ENCODE measurements at places on chromosomes 2 and 18.
A peak's percentile ranks its signal among the peaks of the same experiment; 100 is the strongest.

GRCh38 chr2:18047213-18047611 lies 168.7 kb downstream of the KCNS3 start:
- peak; percentile 7 for DNase-seq

GRCh38 chr18:23155537-23155936 lies 20.3 kb downstream of the CABLES1 start:
- no peak for DNase-seq

DNA sequence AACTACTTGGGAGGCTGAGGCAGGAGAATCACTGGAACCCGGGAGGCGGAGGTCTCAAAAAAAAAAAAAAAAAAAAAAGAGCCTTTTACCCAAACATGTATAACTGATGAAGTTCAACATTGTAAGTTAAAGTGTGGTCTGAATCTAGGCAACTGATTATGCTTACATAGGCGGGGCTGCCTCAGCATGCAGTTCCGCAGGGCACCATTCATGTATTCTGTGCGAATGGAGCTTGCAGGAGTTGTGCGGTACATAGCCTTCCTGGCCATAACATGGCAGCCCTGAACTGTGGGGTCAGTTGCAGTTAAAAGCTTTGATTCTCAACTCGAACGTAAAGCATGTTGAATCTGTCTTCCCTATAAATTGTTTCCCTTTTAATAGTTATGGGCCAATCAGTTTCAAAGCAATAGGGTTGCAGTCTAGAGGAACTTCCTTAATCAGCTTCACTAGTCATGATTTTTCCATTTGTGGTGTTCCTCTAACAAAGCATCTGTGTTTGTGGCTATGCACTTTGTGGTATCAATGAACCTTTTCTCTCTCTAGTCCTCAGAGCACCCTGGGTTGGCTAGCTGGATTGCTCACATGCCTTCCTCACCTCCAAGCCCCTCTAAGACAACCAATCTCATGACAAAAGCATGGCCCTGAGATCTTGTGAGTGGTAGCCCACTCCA lies 30.6 kb upstream of the CEP68 start:
- no peak for DNase-seq

DNA sequence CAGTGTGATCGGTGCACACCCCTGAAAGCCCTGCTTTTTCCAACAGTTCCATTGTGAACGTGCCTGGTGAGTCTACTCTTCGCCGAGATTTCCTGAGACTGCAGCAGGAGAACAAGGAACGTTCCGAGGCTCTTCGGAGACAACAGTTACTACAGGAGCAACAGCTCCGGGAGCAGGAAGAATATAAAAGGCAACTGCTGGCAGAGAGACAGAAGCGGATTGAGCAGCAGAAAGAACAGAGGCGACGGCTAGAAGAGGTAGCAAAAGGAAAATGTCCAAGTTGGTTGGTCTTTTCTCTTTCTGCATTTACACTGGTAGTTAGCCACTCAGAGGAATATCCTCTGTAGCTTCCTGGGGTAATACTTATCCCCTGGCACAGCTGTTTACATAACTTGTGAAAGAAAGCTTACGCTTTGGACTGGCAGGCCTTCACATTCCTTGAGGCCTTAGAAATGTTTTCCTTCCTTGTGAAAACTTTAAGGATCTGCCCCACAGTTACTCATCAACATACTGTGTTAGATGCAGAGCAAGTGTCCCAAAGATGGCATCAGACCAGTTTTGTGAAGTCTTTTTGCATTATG lies 146.6 kb downstream of the MAP4K4 start:
- DNase-seq = no peak

- no peak for DNase-seq
Observed at GRCh38 chr2:161386228-161386824, 29.8 kb upstream of the TBR1 start.

DNA sequence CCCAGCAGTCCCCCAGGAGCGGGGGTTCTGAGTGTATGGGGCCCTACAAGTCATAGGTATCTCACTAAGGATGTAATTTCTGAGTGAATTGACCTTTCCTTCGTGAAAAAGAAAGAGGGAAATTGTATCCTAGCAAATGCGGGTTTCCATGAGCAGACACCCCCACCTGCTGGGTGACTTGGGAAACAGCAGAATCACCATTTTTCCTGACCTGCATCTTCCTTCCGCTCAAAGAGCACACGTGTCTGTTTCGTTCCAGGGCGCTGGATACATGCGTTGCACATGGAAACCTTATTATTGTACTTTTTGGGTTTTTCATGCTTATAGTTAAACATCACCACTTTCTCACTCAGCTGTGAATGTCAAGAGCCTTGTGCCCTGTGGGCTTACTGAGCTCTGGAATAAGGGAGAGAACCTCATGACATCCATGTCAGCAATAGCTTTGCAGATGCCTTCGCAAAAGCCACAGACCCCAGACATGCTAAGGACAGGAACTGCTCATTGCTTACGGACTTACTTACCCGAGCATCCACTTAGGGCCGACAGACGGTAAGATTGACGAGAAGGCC lies 132.8 kb downstream of the TPO start:
- DNase-seq = peak; percentile 53

DNA sequence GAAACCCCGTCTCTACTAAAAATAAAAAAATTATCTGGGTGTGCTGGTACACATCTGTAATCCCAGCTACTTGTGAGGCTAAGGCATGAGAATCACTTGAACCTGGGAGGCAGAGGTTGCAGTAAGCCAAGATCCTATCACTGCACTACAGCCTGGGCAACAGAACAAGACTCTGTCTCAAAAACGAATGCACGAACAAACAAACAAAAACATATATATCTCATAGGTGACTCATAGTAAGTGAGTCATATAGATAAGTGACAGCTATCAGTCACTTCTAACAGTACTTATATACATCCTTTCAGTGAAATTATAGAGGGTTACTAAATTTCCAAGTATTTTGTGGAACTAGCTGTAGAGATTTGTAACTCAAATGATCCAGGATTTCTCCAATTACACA lies 127.3 kb upstream of the FIGN start:
- no peak for DNase-seq

GRCh38 chr2:54589340-54590215 lies 133.5 kb downstream of the SPTBN1 start:
- DNase-seq = no peak

- no peak for DNase-seq
Observed at GRCh38 chr2:138447889-138448570, 53.5 kb upstream of the SPOPL start.

DNA sequence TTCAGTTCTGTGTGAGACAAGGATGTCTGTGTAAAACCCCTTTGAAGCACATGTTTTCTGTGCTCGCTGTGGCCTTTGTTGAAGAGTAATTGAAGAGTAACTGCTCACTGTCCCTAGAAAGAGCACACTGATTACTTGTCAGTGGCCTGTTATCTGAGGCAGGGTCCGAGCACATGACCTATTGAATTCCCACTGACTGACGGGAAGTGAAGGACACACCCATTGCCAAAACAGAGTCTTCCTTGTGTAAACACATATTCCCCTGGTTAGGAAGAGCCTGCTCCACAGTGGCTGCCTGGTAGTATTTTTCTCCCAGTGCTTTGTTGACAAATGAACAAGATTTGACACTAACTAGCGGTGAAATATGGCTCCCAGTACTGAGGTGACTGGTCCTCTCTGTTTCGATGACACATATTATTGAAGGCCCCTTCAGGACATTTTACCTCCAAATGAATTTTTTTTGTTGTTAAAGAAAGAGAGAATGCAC lies 148.5 kb upstream of the GYPC start:
- DNase-seq = no peak

GRCh38 chr18:53862921-53863320 lies 361.5 kb downstream of the MBD2 start:
- DNase-seq = no peak

DNA sequence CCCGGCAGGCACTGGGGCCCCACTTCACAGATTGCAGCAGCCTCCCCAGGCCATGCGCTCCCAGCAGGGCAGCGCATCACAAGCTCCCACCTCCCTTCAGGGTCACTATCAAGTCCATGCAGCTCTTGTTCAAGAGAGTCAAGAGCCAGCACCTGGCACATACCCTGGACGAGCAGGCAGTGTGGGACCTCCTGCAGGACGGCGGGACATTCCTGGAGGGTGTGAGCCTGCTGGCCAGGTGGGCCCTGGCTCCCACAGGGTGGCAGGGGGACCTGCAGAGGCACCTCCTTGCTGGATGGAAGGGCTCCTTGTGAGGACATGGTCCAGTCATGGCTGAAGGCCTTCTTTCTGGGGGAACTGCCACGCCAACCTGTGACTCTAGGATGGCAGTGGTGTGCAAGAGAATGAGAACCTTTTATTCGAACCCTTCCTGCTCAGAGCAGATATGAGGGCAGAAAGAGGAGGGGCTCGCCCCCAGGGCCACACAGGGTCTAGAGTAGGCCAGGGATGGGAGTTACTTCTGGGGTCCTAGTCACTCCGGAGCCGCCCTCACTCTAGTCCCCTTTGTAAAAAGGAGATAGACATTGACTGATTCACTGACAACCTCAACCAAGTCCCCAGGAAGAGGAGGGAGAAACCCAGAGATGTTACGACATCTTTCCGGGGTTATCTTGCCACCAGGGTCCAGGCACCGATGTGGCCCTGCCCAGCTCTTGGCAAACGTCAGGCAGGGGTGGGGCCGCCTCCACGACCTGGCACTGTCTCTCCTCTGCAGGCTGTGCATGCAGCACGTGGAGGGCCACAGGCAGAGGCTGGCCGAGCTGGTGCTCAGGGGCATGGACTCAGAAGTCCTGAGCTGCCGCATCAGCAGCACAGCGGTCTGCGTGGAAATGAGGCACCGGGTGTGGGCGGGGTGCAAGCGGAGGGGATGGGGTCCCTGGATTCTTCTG lies 31.3 kb downstream of the HJURP start:
- no peak for DNase-seq
